ENCODE measurements at places on chromosomes 13 and 19.
A peak's percentile ranks its signal among the peaks of the same experiment; 100 is the strongest.

DNA sequence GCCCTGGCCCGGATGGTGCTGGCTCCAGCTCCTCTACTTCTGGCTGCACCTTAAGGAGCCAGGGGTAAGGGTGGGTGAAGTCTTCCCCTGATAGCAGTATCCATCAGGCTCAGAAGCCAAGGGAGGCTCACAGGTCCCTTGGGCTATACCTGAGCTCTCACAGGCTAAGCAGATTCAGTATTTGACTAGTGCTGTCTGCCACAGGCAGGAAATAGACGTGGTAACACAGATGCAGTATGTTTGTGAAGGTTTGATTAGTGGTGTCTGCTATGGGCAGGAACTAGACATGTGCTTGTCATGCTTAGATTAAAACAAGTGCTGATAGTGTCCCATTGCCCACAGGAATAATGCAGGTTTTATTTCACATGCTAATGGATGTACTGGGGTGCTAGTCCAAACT lies 4.0 kb downstream of the SYT5 start:
- DNase-seq, result no peak

DNA sequence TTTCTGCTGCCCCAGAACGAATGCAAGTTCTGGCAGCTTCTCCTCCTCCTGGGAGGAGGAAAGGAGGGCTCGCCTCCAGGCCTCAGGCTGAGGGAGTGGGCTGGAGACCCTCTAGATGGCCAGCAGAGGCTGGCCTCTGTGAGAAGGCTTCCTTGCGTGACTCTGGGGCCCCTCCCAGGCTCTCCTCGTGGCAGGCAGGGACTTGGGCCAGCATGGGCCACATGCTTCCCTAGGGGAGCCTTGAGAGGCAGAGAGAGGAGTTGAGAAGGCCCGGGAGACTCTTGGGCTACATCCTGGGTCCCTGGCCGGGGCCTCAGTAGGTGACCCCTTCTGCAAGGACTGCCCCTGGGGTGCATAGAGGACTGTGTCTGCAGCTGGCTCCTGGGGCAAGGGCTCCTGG lies 25.9 kb downstream of the LYL1 start:
- DNase-seq, result no peak

- DNase-seq, result no peak
Measured at GRCh38 chr13:99151516-99151915, 49.1 kb upstream of the UBAC2 start.

DNA sequence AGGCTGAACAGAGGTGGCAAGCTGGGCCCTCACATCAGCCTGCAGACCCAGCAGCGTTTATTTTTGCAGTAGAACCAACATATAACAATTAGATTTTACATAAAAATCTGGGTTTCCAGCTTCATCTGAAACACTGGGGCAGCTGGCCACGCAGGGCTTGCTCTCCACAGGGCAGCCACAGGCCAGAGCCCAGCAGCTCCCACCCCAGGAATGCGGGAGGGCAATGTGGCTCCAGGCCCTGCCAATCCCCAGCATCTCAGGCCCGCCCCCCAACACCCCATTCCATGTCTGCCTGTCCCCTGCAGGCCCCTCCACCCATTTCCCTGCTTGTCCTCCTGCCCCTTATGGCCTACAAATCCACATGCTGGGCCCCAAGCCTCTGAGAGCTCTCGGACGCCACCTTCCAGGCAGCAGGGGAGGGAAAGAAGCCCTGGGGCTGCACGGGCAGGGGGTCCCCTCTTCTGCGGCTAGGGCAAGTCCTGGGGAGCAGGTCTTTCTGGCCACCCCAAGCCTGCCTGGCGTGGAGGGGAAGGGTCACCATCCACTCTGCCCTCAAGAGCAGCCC lies 15.0 kb upstream of the VSTM2B start:
- DNase-seq, result no peak

DNA sequence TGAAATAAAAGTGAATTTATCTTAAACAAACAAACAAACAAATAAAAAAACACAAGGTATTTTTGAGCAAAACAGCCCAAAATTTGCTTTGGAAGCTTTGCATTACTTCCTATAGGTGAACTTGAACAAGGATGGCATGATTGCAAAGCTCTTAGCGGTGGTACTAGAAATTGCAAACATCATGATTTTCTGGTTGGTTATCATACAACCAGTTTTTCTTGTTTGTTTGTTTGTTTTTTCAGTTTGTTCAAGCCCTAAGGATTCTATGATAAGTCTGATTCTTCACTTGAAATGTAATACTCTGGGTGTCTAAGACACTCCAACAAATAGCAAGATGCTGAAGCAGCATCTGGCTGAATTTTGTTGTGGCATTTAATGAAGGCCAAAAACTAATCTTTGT lies 15.9 kb downstream of the DCLK1 start:
- DNase-seq, result no peak

- DNase-seq, result no peak
Measured at GRCh38 chr13:95749545-95749944, 72.6 kb downstream of the DNAJC3 start.

- peak; percentile 96 for DNase-seq
Measured at GRCh38 chr19:39824143-39825092, 9.5 kb downstream of the DYRK1B start.

- no peak for DNase-seq
Measured at GRCh38 chr19:47726467-47726866, 13.2 kb downstream of the EHD2 start.

DNA sequence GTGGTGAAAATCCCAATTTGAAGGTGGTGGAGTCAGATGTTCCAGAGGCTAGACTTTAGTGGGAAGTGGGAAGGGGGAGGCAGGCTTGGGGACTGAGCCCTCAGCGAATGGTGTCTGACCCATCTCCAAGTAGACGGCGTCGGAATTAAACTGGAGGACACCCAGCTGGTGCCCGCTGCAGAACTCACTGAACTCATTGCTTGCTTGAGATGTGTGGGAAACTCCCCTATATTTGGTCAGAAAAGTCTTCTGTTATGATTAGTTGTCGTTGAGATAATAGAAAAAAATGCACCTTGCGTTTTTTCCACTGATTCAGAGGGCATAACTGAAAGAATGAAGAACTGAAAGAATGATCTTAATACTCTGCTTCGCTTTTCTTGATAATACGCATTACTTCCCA lies 871 bp upstream of the ZNF583 start:
- DNase-seq, result no peak

- DNase-seq, result no peak
Measured at GRCh38 chr13:26017196-26017921, 34.5 kb downstream of the SHISA2 start.

- no peak for DNase-seq
Measured at GRCh38 chr13:109868578-109869311, 82.4 kb upstream of the IRS2 start.

DNA sequence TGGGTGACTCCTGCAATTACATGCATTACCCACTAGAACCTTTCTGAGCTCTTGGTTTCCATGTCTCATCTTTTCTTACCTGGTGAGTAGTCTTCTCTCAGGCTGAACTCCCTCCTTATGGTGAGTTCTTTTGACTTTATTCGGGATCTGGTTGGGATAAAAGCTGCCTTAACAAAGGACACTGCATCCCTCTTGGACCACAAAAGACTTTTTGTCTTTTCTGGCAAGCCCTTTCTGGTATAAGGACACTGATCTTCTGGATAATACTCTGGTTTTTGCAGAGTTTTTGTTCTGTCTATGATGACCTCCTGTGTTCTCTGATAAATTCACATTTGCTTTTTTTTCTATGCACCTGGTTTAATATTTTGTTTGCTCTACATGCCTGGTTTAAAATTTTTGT lies 66.7 kb downstream of the SLITRK1 start:
- no peak for DNase-seq

DNA sequence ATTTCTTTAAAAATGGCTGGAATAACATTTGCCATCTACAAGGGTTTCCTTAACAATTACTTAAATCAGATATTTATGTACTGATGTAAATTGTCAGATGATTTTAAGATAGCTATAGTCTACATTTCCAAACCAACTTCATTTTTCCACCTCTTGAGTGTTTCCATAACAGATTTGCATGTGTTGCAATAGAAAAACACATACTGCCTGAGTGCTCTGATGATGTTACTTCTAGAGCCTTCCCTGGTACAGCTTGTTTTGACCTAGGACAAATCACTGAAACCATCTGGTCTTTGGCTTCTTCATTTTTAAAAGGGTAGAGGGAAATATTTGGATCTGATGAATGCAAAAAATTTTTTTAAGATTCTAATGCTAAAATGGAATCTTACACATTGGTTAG lies 245.9 kb downstream of the PCDH9 start:
- no peak for DNase-seq

GRCh38 chr13:75581874-75582640 lies 32.5 kb downstream of the UCHL3 start:
- DNase-seq, result no peak

- peak; percentile 77 for DNase-seq
Measured at GRCh38 chr19:11339254-11340098, at the start of gene RAB3D. Gene RAB3D (minus strand): TSS chr19:11339657. CDS start chr19:11337399, 2,258 bp downstream.

- no peak for DNase-seq
Measured at GRCh38 chr13:103772576-103772975, 706.4 kb upstream of the SLC10A2 start.

GRCh38 chr19:32581705-32582179 lies 752 bp downstream of the PDCD5 start:
- DNase-seq, result peak; percentile 12

- no peak for DNase-seq
Measured at GRCh38 chr13:30510091-30510490, 44.4 kb upstream of the HMGB1 start.

- no peak for DNase-seq
Measured at GRCh38 chr19:13841086-13841961, 35.6 kb upstream of the NANOS3 start.

DNA sequence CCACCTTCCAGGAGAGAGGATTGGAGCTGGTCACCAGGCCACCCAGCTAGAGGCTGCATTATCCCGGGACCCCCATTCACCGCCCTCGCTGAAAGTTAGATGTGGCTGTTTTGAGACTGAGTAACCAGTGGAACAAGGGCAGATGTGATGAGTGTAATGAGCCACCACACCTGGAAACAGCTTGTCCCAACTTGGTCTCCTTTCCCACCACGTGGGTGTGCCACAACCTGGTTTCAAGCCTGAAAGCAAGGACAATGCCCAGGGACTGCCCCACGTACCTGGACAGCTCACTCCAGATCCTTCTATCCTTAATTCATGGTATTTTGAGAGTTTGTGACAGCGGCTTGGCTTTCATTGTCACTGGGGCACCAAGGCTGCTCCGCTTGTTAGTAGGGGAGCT lies 7.0 kb downstream of the LGI4 start:
- no peak for DNase-seq

DNA sequence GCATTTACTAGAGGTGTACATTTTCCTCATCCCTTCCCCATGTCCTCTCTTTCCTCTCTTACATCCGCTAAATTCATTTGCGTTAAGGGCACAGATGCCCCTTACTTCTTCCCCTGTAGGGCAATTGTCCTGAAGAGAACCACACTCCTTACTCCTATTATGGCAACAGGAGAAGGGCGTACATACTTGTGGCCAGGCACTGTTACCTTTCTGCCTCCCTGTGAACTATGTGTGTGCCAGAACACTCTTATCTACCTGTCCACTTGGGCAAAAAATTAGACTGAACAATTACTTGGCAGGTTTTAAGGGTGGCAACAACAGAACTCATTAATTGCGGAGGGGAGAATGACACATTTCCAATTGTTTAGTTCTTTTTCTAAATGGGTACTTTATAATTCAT lies 152.5 kb downstream of the RGCC start:
- DNase-seq, result no peak

DNA sequence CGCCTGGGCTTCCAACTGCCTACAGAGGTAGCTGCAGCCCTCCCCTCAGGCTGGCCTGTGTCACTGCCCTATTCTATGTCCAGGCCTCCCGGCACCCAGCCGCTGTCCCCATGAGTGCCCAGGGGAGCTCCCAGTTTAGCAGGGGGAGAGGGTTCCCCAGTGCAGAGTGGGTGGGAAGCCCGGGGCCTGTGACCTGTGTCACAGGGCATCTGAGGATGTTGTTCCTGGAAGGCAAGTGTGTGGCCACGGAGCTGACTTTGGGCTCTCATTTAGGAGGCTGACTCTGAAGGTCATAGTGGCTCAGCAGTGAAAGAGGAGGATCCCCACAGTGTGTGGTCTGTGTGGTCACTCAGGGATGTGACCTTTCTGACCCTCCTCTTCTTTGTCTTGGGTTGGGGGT lies 25.1 kb downstream of the PPP1R37 start:
- DNase-seq, result no peak

DNA sequence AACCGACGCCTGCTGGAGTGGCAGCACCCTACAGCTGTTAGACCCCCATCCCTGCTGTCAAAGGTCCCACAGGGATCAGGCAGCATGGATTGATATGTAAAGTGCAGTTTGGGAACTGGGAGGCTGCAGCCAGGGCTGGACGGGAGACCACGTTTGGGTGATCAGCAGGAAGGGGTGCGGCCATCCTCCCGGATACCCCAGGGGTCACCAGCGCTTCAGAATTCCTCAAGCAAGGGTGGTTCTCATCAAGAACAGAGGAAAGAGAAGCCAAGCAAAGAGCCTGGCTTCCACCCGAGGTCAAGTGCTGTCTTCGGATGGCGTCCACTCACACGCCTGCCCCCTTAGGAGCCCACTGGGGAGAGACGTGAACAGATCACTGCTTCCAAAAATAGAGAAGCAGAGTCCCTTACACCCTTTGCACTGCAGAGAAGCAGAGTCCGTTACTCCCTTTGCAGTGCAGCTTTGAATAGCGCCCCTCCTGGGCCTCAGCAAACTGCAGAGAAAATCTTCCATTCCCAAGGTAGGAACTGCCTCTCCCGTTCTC lies 35.5 kb downstream of the DHRS12 start:
- no peak for DNase-seq

- no peak for DNase-seq
Measured at GRCh38 chr19:4376028-4376670, 24.2 kb downstream of the SH3GL1 start.

DNA sequence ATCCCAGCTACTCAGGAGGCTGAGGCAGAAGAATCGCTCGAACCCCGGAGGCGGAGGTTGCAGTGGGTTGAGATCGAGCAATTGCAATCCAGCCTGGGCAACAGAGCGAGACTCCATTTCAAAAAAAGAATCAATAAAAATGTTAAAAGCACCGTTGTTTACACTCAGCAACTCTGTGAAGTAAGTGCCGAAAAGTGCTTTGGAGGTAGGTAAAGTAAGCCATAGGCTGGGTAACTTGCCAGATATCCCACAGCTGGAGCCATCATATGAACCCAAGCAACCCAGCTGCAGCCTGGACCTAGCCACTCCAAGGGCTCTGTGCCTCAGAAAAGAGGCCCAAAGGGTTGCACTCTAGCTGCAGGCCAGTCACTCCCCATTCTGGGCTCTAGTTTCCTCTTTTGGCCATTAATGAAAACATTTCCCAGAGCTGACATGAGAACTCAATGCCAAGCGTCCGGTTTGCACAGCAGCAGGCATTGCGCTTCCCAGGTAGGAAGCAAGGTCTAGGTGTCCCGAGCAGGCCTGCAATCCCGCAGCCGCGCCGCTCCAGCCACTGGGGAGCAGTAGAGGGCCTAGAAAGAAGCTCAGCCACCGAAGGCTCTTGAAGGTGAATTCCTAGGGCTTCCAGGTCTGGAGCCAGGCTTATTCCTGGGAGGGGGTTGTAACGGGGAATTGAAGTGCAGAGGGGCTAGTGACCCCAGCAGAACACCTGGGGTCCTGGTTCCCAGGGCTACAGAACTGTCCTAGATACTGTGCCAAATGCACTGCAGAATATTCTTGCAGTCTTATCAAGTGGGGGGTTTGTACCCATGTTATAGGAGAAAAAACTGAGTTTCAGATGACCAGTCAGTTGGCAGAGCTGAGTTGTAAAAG lies 4.1 kb upstream of the CD79A start:
- peak; percentile 33 for DNase-seq

- DNase-seq, result no peak
Measured at GRCh38 chr13:46278474-46278873, 66.7 kb downstream of the LRRC63 start.

Measured in NCI-H187 (cell line).